Uterus (tissue), 4 donors: ENCODE measurements at places on chromosomes 7 and 10. TPM values are rescaled to one million over a fixed set of nuclear protein-coding genes. Genes with fewer than 3 reads are reported as not detected.

DNA sequence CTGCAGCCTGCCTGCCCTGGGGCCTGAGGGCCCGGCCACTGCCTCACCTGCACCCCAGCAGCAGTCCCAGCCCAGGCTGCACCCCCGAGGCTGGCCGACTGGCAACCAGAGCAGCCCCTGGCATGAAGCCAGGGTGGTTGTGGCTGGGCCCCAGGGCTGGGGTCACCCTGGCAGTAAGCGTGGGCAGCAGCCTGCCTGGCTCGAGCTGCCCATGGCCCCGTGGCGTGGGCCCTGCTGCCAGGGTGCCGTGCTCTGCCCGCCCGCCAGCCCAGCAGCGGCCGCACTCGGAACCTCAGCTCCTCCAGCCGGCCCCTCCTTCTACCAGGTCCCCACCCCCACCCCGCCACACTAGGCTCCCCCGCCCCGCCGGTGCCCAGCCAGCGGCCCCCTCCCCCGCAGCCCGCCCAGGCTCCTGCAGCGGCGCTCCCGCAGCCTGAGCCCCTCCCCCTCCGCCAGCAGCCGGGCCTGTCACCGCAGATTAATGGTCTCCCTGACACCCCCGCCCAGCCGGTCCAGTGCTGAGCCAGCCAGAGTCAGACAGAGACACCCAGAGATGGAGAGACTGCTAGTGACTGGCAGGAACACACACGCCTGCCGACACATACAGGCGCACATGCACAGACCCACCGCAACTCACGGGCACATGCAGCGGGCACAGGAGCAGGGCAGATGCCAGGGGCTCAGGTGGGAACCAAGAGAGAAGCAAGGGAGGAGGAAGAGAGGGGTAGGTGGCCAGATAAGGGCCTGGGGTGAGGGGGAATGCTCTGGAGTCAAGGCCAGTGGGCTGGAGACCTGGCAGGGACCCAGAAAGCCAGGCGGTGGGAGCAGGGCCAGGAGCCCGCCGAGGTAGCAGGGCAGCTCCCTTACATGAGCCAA, 22.4 kb downstream of the KCNH2 start:
- peak; percentile 83 for DNase-seq

- no peak for DNase-seq
Observed at GRCh38 chr7:31056775-31057346, 4.8 kb downstream of the ADCYAP1R1 start.

GRCh38 chr7:95545007-95545615, 51.2 kb downstream of the PDK4 start:
- peak; percentile 46 for DNase-seq

- no peak for DNase-seq
Observed at GRCh38 chr10:66828957-66829356, 96.9 kb upstream of the LRRTM3 start.

Gene EIF3A
- 71.8 TPM for total RNA-seq

DNA sequence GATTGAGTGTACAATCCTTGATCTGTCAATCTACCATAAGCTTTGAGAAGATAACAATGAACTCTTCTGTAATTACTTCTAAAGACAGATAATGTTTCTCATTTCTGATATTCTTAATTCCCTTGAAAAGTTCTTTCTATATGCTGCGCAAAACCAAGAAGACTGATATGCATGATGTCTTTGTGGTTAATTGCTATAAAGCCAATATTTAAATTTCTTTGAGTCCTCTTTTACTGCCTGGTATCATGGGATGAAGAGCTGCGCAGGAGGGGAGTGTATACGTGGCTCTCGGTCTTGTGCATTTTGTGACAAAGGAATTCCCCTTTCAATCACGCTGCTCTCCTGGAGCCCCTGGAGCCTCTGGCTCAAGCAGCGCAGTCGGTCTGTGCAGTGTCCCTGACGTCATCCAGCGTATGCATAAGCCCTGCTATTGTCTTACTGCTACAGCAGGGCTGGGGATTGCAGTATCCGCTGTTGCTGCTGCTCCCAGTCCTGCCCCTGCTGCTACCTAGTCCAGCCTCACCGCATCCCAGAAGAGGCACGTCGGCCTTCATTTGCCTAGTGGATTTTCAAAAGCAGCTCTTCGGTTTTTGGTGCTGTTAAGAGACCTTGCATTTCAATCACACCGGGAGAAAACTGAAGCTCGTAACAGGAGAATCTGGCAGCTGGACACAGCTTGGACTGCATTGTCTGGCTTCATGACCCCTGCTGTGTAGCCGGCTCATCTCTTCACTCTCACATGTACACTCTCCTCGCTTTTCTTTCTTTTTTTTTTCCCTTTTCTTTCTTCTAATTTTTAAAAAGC, 66.7 kb downstream of the ST7 start:
- peak; percentile 57 for DNase-seq

DNA sequence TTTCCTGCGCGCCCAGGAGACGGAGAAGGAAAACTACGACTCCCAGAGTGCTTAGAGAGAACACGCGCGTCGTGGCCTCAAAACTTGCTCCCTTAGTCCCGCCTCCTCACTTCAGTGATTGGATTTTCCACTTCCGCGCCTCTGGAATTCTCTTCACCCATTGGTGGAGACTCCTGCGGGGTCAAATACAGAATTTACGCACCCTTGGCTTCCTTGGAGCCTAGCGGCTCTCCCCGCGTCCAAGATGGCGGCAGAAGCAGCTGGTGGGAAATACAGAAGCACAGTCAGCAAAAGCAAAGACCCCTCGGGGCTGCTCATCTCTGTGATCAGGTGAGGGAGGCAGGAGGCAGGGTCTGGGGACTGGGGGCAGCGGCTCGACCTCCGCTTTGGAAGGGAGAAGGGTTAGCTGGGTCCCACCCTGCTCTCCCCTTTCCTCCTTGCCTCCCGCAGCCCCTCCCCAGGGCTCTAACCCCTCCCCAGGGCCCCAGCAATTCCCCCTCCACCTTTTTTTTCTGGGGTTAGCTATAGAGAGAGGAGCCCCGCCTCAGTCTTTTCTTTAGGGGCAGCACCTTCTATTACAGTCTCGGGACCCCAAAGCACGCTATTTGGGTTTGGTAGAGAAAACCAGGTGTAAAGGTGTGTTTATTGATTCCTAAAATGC, at the start of gene EXOC4:
TSS of gene EXOC4 (plus strand) at position 221 of the 661 bp plus-strand sequence.
- DNase-seq = peak; percentile 92
